ENCODE measurements at places on chromosomes 5 and 9. TPM values are rescaled to one million over a fixed set of nuclear protein-coding genes. Genes with fewer than 3 reads are reported as not detected.

DDX4 gene
- not detected for total RNA-seq

PCDHGA6 gene
- total RNA-seq: 1.0 TPM

HAUS6 gene
- total RNA-seq: 13.3 TPM

SLC6A3 gene
- total RNA-seq: not detected

TAF1L gene
- total RNA-seq: not detected

FOXD4L4 gene
- total RNA-seq: not detected

MSX2 gene
- total RNA-seq: 2.2 TPM

IFNW1 gene
- not detected for total RNA-seq

HCN1 gene
- total RNA-seq: not detected

UBE2QL1 gene
- not detected for total RNA-seq

ZNF879 gene
- 1.2 TPM for total RNA-seq

CER1 gene
- total RNA-seq: not detected

INSL6 gene
- not detected for total RNA-seq

SYK gene
- not detected for total RNA-seq

B4GALT7 gene
- 40.7 TPM for total RNA-seq

PIP5KL1 gene
- total RNA-seq: 2.1 TPM

KCNV2 gene
- not detected for total RNA-seq

EDIL3 gene
- 11.1 TPM for total RNA-seq
